HCT116 (cell line): ENCODE measurements at places on chromosomes 2 and 18.

DNA sequence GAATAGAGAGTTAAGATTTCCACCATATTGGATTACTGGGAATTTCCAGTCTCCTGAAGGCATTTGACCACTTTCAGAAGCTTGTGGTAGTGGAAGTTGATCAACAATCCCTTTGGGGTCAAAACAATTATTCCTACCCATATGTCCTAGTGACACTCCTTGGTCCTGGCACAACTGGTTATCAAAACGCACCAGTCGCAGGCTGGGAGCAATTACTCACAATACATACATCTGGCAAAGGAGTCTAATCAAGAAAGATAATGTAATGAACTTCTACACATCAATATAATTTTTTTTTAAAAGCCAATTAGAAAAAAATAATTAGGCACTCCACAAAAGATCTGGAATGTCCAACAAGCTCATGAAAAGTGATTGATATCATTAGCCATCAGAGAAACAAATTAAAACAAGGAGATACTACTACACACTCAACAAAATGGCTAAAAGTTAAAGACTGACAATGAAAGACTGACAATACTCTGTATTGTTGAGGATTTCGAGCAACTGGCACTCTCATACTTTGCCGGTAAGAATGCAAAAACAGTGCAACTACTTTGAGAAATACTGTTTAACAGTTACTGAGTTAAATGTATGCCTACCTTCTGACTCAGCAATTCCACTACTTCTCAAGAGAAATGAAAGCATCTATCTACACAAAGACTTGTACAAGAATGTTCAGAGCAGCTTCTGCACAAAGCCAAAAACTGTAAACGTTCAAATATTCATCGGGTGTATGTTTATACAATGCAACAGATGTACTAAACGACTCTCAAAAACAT lies 2.0 kb downstream of the INO80C start:
- DNase-seq = no peak

- DNase-seq = no peak
These were observed 289.6 kb downstream of the GALNT13 start for GRCh38 chr2:154161286-154161685.

GRCh38 chr2:17413036-17413435 lies 105.2 kb downstream of the RAD51AP2 start:
- DNase-seq = no peak

- no peak for DNase-seq
These were observed 7.5 kb downstream of the SGPP2 start for GRCh38 chr2:222431869-222432268.

GRCh38 chr2:46164529-46165301 lies 132.5 kb upstream of the EPAS1 start:
- DNase-seq = no peak

DNA sequence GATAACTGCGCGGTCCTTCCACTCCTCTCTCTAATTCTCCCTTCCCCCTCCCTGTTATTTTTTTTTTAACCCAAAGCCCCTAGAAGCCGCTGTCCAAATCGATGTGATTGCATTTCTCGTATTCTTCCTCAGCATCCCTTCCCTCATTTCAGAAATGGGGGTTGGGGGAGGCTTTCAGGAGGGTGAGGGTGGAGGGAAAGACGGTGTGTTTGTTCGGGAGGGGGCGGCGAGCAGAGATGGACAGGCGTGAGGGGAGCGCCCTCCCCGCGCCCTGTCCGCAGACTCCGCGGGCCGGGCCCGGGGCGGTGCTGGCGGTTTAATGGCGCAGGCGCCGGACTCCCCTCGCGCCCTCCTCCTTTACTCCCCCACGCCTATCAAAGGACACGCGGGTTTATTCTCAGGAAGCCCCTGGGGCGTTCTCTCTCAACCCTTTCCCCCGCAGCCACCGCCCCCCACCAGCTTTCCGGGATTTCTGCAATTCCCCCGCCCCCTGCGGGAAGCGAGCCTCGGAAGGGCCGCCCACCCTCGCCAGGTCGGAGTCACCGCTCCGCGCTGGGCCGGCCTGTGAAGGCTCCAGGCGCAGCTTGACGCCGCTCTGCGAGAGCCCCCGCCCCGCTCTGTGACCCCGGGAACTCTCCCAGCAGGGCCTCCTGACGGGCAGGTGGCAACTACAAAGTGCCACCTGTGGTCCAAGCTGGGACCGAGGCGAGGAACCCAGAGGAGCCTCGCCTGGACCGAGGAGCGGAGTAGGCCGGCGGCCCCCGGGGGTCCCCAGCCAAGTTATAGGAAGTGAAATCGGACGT lies 981 bp downstream of the ST8SIA3 start:
- no peak for DNase-seq

GRCh38 chr2:218259099-218259961 lies 1.5 kb upstream of the GPBAR1 start:
- DNase-seq = no peak

GRCh38 chr2:227615906-227616305 lies 1.3 kb upstream of the SCYGR3 start:
- DNase-seq = no peak

- no peak for DNase-seq
These were observed 78.3 kb upstream of the FZD5 start for GRCh38 chr2:207847807-207848544.
